Activated T-cell treated with anti-CD3 and anti-CD28 coated beads, Interleukin-2, amount 50 U/mL, for 4 hours (primary cell): ENCODE measurements at places on chromosomes 11 and 22.

DNA sequence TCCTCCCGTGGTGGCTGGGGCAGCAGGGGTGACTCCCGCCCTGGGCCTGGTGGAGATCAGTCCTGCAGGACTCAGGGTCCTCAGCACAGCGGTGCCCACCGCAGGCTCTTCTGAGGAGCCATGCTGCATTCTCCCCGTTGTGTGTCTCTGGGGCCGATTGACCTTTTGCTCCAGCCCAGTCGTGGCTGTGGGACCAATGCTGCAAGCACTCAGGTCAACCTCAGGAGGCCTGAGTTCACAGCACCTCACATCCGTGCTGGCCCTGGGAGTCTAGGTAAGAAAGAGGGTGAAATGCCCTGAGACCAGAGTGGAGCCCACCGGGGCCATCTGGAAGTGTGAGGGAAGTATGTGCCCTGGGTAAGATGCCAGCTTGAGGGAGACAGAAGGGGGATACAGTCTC, 316.1 kb upstream of the B3GAT1 start:
- DNase-seq = no peak

DNA sequence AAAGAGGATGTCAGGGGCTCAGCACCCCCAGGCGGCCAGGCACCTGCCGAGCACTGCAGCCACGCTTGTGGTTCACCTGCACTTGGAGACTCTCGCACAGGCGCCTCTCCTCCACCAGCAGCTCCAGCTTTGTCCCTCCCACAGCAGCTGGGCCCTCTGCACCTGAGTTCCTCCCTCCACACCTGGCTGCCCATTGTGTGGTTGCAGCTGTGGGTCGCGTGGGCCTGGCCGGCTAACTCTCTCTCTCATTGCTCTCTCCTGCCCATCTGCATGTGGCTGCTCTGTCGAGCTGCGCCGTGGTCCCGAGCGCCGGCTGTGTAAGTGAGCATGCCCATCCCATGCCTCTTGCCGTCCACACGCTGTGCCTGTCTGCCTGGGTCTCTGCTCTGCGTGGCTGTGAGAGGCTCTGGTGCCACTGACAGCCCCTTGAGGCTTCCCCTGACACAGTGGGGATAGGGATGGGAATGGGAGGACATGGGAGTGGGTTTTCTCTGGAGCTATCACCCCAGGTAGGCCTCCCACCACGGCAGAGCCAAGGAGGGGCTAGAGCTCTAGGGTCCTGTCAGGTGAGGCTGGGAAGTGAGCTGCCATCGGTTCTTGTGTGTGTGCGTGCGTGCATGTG, 8.5 kb upstream of the ACR start:
- no peak for DNase-seq

DNA sequence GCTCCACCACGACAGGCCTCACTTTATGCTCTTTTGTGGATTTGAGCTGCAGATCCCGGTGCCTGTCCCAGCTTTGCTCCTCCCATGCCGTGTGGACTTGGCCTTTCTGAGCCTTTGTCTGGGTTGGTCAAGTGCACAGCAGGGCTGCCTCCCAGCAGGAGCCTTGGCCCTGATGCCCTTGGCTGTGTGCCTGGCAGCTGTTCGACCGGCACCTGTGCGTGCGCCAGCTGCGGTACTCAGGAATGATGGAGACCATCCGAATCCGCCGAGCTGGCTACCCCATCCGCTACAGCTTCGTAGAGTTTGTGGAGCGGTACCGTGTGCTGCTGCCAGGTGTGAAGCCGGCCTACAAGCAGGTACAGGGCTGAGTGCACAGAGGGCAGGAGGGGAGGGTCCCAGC, 46.5 kb downstream of the MYO7A start:
- no peak for DNase-seq

- DNase-seq = no peak
Observed at GRCh38 chr11:72397333-72397732, 37.0 kb downstream of the CLPB start.

DNA sequence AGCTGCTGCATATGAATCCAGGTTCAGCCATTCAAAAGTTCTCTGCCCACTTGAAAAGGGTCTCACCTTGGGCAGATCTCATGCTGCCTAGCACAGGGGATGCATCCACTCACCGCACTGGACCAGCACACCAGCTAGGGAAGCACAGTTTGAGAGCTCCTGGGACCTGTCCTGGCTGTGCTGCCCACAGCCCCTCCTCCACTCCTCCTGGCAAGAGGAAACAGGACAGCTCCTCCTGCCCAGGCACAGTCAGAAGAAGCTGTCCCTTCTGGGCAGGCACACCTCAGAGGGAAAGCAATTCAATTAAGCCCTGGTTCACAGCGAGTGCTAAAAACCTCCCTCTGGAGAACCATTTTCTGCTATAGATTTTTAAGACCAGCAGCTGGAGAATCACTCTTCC, 146.7 kb downstream of the ST3GAL4 start:
- DNase-seq = no peak

GRCh38 chr11:45777127-45777969, 27.6 kb upstream of the SLC35C1 start:
- no peak for DNase-seq

DNA sequence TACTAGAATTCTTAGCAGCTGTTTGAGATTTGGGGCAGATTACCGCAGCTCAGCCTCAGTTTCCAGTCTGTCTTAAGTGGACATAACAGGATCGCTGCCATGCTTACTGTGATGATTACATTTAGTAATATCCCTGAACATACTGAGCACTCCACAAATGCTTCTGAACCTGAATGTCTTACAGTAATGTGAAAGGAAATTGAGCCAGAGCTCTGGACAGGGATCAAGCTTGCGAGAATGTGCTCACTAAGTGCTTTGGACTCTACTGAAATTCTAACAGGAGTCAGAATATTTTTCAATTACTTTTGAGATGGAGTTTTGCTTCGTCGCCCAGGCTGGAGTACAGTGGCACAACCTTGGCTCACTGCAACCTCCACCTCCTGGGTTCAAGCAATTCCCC, 118.6 kb upstream of the RASSF10 start:
- no peak for DNase-seq

GRCh38 chr22:47190957-47191670, 428.7 kb downstream of the TBC1D22A start:
- no peak for DNase-seq

GRCh38 chr22:35739076-35739930, 21.6 kb downstream of the APOL5 start:
- no peak for DNase-seq
